NCI-H526 (cell line): ENCODE measurements at places on chromosomes 16 and 17.
A peak's percentile ranks its signal among the peaks of the same experiment; 100 is the strongest.

- no peak for DNase-seq
These were observed 32.9 kb downstream of the TK2 start for GRCh38 chr16:66516808-66517585.

DNA sequence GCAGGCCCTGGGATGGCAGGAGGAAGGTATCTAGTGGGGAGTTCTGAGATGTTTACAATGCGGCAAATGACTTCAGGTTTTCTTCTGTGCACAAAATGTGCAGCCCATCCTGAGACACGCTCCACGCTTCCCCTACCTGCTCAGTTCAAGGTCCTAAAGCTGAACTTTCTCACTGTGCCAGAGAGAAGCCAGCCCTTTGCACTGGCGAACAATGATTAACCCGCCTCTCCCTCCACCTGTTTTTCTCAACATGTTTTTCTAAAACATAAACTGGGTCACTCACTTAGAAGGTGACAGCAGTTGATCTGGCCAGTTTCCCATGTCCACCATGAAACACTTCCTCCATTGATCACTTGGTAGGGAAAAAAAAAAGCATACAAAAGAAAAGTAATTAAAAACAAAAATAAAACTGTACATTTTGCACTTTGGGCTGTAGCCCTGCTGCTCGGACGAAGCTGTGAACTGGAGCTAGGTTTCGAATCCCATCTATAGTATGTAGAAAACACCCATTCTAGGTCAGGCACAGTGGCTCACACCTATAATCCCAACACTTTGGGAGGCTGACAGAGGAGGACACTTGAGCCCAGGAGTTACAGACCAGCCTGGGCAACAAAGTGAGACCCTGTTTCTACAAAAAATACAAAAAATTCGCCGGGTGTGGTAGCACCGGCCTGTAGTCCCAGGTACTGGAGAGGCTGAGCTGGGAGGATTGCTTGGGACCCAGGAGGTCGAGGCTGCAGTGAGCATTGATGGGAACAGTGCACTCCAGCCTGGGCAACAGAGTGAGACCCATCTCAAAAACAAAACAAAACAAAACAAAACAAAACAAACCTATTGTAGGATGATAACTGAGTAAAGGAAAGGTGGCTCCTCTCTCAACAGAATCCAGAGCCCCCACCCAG is 6.1 kb upstream of the G6PC1 start:
- DNase-seq = no peak

GRCh38 chr17:72361892-72362291 is 241.1 kb downstream of the SOX9 start:
- no peak for DNase-seq

DNA sequence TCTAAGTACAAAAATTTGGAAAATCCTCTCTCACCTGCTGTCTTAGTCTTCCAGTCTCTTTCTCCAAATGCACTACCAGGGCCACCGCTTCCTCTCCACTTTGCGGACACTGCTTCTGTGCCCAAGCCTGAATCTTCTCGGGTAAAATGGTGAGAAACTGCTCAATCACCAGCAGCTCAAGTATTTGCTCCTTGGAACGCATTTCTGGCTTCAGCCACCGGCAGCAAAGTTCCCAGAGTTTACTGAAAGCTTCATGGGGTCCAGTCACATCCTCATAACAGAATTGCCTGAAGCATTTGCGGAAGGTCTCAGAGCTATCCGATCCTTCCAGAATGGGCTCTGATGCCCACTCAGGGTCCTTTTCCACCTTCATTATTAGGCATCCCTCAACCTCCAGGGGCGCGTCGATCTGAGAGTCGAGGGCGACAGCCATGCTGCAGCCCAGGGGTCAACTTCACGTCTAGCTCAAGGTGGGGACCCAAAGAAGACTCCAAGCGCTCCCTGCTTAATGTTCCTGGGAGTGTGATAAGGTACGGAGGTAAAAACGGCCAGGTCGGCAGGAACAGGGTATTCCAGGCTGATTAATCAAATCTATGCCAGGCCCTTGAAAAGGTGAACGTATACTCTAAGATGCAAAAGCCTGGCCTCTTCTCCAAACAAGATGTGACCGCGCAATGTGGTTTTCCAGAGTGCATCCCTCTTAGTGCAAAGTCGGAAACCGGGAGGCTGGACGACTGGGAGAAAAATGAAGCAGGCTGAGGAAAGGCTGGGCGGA is 763 bp downstream of the ZKSCAN2 start:
- peak; percentile 67 for DNase-seq

DNA sequence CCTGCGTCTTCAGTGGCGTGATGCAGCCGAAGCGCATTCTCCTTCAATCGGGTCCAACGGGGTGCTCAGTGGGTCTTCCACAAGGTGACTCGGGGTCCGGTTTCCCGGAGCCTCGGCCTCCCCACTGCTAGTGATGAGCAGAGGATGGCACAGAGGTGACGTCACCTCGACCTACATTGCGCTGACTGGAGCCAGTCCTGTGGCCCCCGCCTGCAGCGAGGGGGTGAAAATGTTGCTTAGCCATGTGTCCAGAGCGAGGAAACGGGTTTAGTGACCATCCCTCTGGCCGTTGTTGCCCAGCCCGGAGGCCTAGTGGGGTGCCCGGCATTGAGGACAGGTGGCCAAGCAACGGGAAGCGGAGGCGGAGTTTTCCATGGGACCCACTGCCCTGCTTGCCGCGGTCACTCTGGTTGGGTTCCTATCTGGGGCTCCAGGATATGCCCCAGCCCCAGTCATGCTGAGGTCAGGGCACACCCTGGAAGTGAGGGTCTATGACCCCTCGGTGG is 190.6 kb upstream of the CIBAR2 start:
- no peak for DNase-seq
